SK-N-MC (cell line): ENCODE measurements at places on chromosomes 4 and X.
A peak's percentile ranks its signal among the peaks of the same experiment; 100 is the strongest.

DNA sequence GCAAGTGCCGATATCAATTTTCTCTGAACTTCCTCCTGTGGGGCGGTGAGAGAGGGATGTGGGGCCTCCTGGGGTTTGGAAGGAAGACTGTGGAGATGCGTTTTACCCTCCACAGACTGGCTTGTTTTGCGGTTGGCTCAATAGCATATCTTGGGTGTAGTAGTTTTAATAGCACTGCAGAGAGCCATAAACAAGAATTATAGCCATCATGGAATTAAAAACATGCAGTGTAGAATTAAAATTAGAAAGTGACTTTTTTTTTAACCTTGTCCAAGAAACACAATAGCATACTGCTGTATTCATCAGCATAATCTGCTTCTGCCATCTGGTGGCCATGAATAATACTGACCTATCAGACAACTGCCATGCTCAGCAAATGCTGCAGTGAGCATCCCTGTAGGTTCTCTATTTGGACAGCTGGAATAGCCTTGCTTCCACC lies 47.3 kb upstream of the SCML1 start:
- DNase-seq, result peak; percentile 5

GRCh38 chr4:113467581-113467980 lies 294.0 kb downstream of the CAMK2D start:
- DNase-seq, result no peak

- no peak for DNase-seq
Measured at GRCh38 chr4:181006499-181007260, 1236.5 kb upstream of the TENM3 start.

- DNase-seq, result no peak
Measured at GRCh38 chrX:10483191-10483831, 137.1 kb downstream of the MID1 start.

GRCh38 chr4:98976716-98977115 lies 18.8 kb upstream of the METAP1 start:
- DNase-seq, result no peak

GRCh38 chr4:76087007-76087769 lies 12.7 kb downstream of the ART3 start:
- DNase-seq, result no peak

GRCh38 chr4:98657531-98658286 lies 702 bp downstream of the TSPAN5 start:
- no peak for DNase-seq

DNA sequence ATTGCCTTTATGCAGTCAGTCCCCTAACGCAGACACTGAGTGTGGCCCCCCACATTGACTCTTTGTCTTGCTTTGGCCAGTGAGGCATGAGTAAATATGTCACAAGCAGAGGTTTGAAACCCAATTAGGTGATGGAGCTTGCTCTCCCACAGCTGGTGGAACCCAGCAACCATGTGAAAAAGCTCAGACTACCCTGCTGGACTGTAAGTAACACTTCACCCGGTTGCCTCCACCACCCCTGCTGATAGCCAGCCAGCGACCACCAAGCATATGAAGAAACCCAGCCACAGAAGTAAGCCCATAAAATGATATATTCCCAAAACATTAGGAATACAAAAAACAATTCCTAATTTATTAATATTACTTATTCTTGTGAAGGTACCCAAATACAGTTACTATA lies 21.6 kb upstream of the PDCL2 start:
- DNase-seq, result no peak

DNA sequence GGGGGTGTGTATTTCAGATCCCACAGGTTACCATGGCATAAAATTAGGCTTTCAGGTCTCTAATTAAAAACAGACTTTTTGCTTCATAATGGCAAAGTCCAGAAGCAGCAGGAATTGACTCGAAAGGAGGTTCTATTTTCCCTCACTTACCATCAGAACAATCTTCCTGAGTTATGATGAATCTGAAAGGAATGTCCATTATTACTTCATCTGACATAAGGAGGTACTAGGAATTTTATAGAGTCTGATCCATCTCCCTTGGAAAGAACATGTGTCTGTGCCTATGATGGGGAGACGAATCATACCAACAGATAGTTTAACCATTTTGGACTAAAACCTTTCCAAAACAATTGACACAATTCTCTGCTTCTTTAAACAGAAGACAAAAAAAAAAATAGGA lies 206.3 kb upstream of the FGF13 start:
- DNase-seq, result no peak

DNA sequence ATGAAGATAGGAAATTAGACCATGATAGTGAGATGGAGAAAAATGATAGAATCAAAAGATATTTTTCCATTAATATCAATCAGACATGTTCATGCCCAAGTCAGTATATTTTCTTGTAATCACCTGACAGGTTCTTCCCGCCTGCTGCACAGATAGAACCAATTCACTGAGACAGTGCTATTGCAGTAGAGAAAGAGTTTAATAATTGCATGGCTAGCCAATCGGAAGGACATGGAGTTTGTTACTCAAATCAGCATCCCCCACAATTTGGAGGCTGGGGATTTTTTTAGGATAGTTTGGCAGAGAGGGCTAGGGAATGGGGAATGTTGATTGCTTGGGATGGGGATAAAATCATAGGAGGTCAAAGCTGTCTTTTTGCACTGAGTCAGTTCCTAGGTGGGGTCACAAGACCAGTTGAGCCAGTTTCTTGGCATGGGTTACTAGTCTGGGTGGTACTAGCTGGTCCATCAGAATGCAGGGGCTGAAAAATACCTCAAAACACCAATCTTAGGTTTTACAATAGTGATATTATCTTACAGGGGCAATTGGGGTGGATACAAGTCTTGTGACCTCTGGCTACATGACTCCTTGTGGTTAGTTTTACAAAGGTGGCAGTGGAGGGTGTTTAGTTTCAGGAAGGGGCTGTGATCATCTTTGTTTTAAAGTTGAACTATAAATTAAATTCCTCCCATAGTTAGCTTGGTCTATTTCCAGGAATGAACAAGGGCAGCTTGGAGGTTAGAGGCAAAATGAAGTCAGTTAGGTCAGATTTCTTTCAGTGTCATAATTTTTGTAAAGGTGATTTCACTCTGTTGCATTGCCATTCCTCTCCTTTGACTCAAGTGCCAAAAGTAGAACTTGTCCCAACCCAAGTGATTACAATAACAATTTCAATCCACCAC lies 100.3 kb upstream of the PDE5A start:
- DNase-seq, result no peak

DNA sequence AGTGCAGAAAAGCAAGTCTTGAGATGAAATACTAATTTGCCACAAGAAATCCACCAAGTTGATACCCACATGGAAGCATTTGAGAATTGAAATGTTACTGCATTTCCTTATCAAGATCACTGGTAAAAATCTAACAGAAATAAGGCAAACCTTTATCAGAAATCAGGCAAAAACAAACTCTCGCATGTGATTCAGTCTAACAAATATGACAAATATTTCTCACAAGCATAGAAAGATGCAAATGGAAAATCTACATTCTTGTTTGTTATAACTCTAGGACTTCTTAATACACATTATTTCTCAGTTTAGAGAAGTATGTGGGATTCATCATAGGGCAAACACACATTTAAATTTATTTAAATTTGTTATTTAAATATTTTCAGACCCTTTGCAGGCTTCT lies 52.9 kb downstream of the TXK start:
- no peak for DNase-seq

DNA sequence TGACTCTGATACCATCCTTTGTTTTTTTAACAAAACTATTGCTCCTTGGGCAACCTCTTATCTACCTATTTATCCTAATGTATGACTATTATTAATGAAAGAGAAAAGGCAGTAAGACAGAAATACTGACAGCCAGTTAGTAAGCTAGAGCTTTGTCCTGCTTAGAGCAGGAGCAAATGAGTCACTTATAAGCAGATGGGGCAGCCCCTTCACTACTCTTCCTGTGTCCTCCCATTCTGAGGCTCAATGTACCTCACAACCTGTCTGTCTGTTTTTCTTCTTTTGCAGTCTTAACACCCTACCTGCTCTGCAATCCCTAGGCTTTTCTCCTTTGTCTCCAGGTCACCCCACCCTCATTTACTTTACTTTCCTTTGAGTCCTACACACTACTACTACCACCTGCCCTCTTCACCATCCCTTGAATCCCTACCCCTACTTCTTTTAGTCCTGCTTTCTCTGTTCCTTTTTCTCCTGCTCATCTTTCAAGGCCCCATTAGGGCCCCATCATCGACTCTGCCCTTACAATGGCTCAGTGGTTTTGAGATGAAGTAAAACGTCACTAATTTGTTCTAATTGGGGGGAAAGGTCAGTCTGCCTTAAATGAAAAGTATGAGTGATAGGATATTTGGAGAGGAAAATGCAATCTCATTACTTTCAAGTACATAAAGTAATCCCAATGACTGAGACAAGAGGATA lies 294.3 kb downstream of the GUCY2F start:
- DNase-seq, result no peak

GRCh38 chr4:173508386-173509035 lies 21.5 kb downstream of the HAND2 start:
- DNase-seq, result no peak

DNA sequence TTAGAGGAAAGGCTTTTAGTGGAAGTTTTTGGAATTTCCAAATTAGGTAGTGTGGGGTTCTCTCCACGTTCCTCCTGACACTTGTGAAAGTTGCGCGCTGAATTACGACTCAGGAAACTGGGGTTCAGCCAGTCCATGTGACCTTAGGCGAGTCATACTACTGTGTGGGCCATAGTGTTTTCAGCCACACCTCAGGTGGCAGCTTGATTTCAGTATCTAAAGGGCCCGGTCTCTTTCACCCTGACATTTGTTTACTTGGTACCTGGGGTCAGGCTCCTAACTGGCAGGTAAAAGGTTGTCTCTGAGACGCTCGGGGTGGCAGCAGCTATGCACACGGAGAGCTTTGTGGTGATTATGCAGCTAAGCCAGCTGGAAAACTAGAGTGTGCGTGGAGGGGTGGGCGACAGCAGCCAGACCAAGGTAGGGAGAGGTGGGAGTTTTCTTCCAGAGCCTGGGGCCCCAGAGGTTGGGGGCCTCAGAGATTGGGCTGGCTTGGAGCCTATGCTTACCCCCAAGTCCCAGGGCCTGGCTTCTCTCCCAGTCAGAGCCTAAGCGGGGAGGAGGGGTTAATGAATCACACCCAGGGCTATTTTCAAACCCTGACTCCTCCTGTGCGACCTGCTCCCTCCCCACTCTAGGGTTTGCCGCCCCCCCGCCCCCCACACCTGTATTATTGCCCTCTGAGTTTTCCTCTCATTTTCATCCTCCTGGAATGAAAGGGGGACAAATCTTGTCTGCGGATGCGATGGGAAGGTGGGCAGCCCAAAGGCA lies 47.2 kb downstream of the STARD8 start:
- DNase-seq, result no peak

DNA sequence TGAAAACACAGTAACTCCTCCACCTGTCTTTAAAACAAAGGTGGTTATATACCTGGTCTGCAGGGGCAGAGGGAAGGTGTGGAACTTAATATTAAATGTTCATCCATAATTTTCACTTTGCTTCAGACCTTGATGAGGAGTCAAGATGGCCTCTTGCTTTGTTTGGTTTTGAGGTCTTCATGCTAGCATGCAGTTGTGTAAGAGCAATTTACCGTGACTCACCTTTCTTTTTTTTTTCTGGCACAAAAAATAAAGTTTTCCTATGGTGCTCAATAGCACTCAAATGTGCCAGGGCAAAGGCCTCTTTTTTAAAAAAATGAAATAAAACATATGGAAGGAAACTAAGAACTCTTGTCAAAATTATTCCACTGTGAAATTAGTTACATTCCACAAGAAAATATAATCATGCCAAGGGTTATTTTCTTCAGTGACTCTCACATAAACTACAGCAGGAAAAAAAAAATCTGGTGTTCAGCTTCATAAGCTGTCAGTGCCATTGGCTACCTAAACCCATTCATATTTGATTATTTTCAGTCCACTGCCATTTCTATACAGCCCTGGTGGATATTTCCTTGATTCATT lies 128.2 kb downstream of the SLC7A11 start:
- DNase-seq, result no peak

GRCh38 chr4:140681201-140681600 lies 75.0 kb downstream of the TBC1D9 start:
- no peak for DNase-seq

DNA sequence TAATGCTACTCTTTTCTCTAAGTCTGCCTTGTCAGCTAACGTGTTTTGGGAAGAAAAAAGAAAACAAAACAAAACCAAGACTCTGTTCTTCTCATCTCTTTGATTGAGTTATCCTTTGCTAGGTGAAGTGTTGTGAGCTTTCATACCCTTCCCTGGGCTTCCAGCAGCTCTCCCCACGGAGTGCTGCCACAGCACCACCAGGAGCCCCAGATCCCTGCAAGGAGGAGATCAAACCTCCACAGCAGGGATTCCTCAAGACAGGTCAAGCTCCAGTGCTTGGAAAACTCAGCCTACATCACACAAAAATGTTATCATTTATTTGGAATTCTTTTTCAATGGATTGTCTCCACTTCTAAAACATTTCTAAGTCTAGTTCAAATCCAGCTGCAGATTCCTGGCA lies 1981.9 kb upstream of the TENM3 start:
- no peak for DNase-seq

GRCh38 chr4:165288226-165288625 lies 39.2 kb upstream of the MSMO1 start:
- DNase-seq, result no peak

DNA sequence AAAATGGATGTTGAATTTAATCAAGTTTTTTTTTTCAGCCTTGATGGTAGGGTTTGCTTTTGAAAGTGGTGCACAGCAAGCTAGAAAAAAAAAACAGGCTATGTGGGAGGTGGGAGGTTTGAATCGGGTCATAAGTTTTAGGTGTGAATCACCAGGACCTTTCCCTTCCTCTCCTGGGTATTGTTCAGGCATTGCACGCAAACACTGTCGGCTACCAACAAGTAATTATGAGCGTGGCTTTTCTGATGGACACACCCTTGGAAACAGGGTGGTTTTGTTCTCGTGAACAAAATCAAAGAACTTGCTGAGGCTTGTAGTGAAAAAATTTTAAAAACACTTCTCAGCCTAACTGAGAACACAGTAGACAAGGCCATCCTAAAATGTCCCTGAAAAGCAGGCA lies 18.1 kb downstream of the PIR start:
- DNase-seq, result no peak

DNA sequence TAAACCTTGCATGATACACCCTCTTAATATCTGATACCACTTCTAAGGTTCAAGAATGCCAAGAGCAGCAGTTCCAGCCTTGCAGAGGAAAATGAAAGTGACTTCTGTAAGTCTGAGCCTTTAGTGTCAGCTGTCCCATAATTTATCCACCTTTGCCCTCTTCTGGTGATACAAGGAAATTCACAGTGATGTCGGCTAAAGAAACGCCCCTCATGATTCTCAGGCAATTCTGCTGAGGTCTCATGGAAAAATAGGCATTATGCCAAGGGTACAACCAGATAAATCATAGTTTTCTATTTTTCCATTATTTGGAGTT lies 172.2 kb upstream of the CXCL13 start:
- peak; percentile 5 for DNase-seq
